ENCODE measurements at places on chromosomes 2 and 18.

- DNase-seq, result no peak
These were observed 22.8 kb downstream of the ASB18 start for GRCh38 chr2:236241181-236242056.

DNA sequence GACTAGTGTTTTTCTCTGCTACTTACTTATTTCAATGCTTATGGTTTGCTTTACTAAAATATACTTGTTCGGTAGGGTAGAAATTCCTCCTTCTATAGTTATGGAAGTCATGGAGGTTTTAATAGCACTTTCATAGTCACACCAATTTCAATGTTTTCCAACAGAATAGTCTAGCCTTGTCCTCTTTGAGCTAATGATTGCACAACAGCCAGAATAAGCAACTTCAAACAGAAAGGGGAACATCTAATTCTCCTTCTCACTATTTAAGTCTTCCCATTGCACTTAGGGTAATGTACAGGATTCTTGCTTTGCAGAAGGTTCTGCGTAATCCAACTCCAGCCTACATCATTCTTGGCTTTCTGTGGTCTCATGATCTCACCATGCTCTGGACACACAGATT is 287.7 kb upstream of the GCFC2 start:
- DNase-seq, result no peak

GRCh38 chr2:72891091-72891818 is 4.0 kb downstream of the SPR start:
- no peak for DNase-seq

GRCh38 chr2:133414486-133415209 is 153.6 kb downstream of the NCKAP5 start:
- no peak for DNase-seq

- DNase-seq, result no peak
These were observed 217.9 kb downstream of the VAPA start for GRCh38 chr18:10131460-10132395.

GRCh38 chr2:235142601-235143000 is 190.8 kb downstream of the SH3BP4 start:
- DNase-seq, result no peak

GRCh38 chr18:79910563-79911343 is 40.7 kb downstream of the SLC66A2 start:
- DNase-seq, result no peak

DNA sequence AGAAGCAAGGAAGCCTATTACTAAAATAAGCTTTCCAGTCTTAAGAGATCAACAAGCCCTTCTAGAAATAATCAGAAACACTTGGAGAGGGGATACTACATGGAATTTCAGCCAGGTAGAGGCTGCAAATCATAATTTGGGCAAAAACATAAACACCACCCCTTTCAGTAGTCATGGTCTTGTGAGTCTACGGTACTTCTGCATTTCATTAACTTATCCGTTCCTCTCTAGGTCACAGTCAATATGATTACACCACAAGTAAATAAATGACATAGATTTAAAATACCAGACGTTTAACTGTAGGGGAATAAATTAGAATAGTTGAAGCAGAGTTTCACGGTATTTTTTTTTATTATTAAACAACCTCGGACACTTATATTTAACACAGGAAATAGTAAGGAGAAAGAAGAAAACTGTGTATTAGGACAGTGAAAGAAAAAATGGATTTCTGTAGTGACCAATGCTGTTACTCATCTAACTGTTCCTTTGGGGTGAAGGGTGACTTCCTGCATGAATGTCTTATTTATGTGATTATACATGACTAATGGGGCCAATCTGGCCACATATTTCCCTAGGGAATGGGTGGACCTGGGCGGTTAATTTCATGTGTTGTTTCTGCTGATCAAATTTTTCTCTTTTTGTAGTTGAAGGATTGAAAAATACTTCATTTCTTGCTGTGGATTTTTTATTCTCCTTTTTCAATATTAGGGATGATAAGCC is 456.6 kb upstream of the UBE2E3 start:
- DNase-seq, result no peak

DNA sequence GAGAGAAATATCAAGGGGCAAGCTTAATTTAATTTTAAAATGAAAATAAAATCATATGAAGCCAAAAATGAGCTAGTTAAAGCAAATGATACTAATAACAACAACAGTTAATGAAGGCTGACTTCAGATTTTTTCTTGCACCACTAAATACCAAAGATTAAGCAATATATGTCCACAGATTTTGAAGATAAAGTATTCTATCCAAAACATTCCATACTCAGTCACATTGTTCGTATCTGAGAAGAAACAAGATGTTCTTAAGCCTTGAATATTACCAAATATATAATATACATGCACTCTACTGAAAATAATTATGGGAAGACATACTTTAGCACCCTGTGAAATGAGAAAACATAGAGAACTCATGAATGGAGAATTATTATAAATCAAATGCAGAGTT is 593.3 kb upstream of the SYT4 start:
- DNase-seq, result no peak

DNA sequence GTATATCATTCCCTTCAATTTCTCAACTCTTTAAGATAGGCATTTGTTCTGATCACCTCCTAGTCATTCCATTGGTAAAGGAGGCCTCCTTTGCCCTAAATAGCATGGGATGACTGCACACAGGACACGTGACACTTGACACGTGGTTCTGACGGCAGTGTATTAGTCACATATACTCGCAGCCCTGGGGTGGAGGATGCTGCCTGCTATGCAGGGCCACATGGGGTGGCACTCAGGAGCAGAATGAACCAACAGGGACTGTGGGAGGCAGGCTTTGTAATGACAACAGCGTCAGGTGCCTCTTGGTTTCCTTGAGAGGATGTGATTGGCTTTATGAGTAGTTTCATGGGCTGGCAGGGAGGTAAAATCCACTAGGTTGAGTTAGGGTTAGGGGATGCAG is 9.3 kb upstream of the KCNS3 start:
- DNase-seq, result no peak

- DNase-seq, result no peak
These were observed 94.6 kb downstream of the PMAIP1 start for GRCh38 chr18:59994357-59994756.

DNA sequence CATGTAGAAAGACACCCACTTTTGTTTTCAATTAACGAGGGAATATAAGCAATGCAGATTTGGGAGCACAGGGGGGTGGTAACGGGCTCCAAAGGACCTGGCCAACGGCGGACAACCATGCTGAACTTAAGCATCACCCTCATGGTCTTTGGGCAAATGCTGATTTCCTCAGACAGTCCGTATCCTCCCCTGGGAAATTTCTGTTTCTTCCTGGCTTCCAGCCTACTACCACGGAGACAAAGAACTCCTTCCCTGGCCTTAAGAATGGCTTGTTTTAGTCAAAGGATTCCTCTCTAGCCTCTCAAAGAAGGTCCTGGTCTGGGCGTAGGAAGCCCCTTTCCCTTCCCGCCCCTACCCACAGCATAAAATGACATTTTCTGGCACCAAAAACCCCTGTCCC is 34.3 kb downstream of the EN1 start:
- DNase-seq, result no peak

DNA sequence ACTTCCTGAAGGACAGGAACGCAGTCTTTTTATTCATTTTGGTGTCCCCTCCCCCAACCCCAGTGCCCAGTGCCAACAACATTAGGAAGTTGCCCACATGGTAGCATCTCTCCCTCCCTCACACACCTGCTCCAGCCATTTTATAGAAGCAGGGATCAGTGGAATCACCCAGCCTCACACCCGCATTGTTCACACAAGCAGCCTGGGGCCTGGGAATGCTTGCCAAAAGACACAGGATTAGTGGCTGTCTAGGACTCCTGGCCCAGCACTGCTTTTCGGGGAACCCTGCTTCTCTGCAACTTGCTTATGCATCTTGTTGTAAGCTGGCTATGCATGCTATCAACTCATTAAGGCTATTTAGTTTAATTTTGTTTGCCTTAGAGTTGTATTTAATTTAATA is 17.9 kb downstream of the TMEM37 start:
- no peak for DNase-seq

GRCh38 chr2:30257266-30258214 is 26.2 kb downstream of the LBH start:
- DNase-seq, result no peak

- DNase-seq, result no peak
These were observed 246.4 kb downstream of the PRKCE start for GRCh38 chr2:45897842-45898241.

GRCh38 chr18:8778386-8778785 is 73.0 kb downstream of the MTCL1 start:
- DNase-seq, result no peak

GRCh38 chr2:239348563-239349452 is 52.0 kb downstream of the HDAC4 start:
- no peak for DNase-seq

DNA sequence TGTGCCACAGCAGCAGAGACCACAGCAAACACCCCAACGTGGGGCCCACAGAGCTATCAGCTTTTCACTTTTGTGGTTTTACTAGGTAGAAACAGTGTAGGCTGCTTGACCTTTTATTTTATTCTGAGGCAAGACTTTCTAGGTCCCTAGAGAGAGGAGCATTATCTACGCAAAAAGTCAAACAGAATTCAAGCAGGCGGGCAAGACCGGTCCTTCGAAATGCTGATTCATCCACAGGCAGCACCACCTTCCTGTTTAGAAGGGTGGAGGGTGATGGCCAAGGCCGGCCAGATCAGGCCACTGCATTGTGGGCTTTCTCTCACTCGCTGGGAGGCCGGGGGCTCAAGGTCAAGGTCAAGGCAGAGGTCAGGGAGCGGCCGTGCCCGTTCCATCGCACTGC is 573.0 kb downstream of the GALR1 start:
- DNase-seq, result no peak

DNA sequence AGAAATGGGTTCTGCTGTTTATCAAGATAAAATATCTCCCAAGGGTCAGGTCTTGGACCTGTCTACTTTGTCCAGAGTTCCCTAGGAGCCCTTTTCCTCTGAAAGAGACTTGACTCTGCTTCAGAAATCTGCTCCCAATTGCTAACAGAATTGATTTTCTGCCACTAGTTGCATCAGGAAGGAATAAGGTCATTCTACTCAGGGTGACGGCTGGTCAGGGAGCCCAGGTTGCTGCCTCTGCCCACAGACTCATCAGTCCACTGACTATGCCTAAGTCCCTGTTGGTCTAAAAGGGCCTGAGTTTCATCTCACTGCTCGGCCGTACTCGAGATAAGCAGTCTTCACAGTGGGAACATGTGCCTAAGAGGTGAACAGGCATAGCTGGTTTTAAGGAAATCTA is 61.2 kb downstream of the EVA1A start:
- no peak for DNase-seq

GRCh38 chr18:1273469-1273868 is 368.8 kb downstream of the ADCYAP1 start:
- DNase-seq, result no peak

DNA sequence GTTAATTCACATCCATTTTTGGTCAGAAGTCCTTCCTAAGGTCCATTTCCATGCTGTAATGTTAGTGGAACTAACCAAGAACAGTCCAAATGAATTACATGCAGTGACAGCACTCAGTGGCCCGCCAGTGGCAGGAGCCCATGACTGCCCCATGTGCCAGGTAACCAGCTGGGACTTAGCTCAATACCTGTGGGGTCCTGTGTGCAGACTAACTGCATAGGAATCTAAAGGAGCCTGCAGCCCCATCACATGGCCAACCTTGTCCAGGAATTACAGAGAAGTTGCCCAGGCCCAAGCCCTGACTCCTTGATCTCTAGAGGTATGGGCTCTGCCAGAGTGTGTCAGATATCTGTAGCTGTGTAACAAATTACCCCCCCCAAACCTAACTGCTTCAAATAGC is 35.4 kb upstream of the GPR17 start:
- DNase-seq, result no peak

DNA sequence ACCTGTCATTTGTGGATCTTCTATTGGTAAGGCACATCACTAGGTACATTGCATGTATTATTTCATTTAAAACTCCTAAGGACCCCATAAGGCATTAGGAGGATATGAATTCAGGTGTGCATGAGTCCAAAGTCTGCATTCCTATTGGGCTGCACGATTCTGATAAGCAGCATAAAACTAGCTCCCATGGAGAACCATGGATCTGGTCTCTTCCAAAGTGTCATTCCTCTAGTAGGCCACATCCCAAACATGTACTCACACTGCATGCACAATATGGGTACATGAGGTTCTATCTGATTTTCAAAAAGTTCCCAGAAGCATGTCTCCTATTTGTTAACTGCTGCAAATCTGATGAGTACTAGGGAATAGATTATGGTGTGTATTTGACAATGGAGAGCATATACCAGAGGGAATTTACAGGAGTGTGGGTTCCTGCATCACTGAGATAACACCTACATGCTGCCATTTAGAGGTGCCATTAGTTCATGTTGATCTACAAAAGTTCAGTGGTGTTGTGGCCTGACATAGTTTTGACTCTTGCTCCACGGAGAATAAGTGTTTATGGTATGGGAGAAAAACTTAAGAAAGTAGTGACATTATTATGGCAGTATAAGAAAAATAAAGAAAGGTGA is 11.3 kb downstream of the CYTIP start:
- DNase-seq, result no peak

DNA sequence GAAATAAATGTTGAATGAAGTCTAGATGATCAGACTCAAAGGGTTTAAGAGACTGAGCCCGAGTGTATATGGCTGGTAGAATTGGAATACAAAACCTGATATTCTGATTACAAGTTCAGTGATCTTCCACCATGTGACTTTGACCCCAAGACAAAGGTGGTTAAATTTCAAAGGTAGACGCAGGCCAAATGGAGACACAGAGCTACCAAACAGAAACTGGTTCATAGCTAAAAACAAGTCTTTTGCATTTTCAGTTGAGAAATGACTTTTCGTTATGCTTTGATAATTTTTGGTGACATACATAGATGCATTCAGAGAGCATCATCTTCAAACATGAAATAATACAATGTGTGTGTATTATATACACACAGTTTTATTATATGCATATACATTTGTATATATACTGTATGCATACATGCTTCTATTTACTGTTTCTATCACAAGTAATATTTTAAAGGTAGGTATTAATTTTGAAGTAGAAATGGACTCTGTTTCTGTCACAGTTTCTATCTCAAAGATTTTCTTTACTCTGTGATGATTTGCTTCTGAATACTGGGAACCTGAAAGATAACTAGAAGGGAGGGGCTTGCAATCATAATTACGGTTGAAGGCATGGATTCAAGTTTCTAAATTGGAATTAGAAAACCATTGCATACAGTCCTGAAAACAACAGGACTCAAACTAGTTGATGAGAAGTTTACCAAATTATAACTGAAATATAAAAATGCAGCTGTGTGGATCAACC is 142.3 kb downstream of the ABCA12 start:
- DNase-seq, result no peak

- DNase-seq, result no peak
These were observed 100.0 kb downstream of the SPOPL start for GRCh38 chr2:138601458-138602165.
